ENCODE measurements at places on chromosomes 11 and 22.

- no peak for DNase-seq
These were observed 17.1 kb upstream of the OR52M1 start for GRCh38 chr11:4527926-4528325.

GRCh38 chr11:27406498-27407354 is 43.7 kb upstream of the CCDC34 start:
- DNase-seq = no peak

GRCh38 chr22:50526834-50527801 is 1.7 kb upstream of the SCO2 start:
- peak; percentile 46 for DNase-seq

GRCh38 chr22:30362651-30363281 is 6.0 kb downstream of the CCDC157 start:
- no peak for DNase-seq

DNA sequence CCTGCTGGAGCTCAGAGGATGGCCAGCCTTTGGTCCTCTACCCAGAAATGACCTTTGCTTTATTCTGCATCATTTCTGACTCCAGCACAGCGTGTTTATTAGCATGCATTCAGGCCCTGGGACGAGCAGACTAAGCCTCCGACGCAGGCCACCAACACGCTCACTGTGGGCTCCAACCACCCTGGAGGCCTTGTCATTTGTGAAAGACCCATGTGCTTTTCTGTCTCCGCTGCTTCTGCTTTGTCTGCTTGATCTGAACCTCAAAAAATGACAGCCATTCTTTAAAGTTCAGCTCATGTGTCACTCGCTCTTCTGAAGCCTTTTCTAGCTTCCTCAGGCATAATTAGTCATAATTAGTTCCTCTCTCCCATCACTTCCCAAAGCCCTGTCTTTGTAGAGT is 109.1 kb upstream of the TIMP3 start:
- no peak for DNase-seq

Data from stimulated activated CD4-positive, alpha-beta T cell treated with anti-CD3 and anti-CD28 coated beads, Interleukin-2, amount 100 ng/mL, for 48 hours (primary cell).